NCI-H446 (cell line): ENCODE measurements at places on chromosomes 11 and 22.

- DNase-seq = peak; percentile 40
Measured at GRCh38 chr22:36853407-36854099, 7.3 kb upstream of the NCF4 start.

- DNase-seq = no peak
Measured at GRCh38 chr22:40036591-40037225, 42.0 kb downstream of the FAM83F start.

DNA sequence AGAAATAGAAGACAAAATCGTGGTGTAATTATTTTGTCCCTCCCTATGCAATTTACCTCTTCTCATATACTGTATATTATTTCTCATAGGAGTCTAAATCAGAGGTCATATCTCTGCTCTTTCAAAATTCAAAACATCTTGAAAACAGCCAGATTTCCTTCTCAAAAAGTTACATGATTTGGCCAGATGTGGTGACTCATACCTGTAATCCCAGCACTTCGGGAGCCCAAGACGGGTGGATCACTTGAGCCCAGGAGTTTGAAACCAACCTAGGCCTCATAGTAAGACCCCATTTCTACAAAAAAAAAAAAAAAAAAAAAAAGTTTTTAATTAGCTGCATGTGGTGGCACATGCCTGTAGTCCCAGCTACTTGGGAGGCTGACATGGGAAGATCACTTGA, 29.0 kb upstream of the DNAJB7 start:
- DNase-seq = no peak

DNA sequence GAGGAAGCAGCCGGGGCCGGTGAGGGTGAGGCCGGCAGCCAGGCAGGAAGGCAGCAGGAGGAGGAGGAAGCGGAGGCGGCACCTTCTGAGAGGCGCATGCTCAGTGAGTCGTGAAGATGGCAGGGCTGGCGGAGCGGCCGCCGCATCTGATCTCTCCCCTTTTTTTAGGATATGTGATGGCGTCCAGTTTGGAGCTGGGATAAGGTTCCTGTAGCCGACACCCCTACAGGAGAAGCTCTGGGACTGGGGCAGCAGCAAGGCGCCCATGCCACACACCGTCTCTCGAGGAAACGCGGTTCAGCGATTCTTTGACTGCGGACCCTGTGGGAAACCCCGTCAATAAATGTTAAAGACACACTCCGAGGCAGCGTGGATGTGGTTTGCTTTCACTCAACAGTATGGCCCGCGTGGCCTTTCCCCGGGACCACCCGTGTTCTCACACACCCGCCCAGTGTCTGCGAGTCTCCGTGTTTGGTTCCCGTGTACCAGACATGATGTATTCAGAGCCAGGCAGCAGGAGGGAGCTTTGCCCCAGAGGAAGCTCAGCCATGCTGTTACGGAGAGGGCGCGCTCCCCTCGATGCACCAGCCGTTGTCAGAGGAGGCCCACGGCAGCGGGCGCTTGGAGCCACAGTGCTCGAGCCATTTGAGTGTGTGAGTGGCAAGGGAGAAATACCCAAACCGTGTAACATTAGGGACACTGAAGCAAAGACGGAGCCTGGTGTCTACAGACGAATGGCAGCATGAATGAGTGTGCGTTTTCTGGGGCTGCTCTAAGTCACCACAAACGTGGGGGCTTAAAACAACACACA, 27.7 kb upstream of the PARVB start:
- DNase-seq = no peak

GRCh38 chr11:59267196-59267595, 54.5 kb upstream of the MPEG1 start:
- DNase-seq = no peak

DNA sequence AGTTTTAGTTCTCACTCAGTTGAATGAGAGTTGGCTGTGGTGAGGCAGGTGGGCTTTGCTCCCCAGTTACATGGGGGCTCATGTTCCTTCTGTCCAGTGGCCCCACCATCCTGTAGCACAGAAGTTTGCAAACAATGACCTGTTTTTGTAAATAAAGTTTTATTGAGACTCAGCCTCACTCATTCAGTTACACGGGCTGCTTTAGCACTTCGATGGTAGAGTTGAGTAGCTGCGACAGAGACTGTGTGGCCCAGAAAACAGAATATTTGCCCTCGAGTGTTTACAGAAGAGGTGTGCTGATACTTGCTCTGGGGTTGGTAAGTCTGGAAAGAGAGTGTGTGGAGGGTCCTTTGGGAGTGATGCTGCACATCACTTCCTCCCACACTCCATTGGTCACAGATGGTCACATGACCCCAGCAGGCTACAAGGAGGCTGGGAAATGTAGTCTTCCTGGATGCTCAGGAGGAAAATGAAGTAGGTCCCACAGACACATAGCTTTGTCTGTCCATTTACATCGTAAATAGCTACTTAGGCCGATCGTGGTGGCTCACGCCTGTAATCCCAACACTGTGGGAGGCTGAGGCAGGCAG, 34.6 kb downstream of the IFT27 start:
- DNase-seq = no peak

DNA sequence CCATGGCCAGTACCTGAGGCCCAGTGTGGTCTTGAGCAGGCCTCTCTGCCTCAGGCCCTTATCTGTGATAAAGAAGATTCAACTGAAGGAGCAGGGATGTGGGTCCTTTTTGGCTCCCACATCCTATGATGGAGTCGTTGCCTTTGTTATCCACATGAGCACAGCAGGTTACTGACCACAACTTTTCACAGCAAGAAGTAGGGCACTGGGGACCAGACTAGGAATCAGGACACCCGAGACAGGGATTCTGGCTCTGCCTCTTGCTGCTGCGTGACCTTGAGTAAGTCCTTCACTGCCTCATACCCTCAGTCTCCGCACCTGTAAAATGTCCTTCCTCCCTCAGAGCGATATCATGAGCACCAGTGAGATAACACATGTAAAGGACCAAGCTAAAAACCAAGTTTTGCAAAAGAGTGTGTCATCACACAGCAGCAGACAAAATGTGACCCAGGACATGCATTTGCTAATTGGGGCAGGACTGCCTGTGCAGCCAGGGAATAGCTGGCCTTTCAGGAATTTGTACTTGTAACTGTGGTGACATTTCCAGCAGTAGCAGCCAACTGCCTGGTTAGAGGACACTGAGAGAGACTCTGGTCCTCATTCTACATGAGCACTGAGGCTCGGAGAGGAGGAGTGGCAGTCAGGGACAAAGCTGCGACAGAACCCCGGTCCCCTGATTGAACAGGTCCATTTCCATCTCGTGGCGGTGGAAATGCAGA, 13.2 kb upstream of the SMIM35 start:
- DNase-seq = no peak

DNA sequence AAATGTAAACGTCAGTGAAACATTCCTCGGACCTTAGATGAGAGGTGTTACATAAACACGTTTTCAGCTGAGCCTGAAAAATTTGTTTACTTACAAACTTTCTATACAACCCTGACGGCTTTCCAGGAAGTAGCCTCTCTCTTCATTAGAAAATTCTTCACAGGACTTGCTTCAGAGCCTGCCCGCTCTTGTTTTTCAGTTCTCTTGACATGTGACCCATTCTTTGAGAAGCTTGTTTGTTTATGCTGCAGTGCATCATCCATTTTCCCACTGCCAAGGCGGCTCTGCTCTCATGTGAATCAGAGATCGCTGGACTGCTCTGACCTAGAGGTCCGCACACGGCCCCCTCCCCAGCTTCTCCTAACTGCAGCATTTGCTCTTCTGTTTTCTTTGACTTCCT, 47.9 kb upstream of the ARHGAP42 start:
- no peak for DNase-seq

GRCh38 chr22:48093981-48094380, 1331.5 kb downstream of the TBC1D22A start:
- no peak for DNase-seq

DNA sequence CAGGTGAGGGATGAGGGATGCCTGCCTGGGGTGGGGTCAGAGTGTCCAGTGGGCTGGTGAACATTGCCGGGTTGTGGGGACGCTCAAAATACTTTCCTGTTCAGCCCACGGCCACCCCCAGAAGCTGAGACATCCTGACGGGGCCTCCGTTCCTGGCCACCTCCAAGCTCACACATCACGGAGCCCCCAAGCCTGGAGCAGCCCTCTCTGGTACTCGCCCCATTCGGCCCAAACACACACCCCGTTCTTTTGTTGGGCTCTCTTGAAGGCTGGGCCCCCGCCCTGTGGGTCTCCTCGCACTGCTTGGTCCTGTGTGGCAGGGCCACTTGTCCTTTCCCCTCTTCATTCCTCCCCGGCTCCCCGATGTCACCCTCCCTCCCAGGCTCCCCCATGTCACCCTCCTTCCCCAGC, 442.6 kb downstream of the TBC1D22A start:
- DNase-seq = no peak

GRCh38 chr11:116697639-116698038, 75.1 kb downstream of the BUD13 start:
- no peak for DNase-seq

- DNase-seq = no peak
Measured at GRCh38 chr11:133046252-133046651, 486.0 kb downstream of the OPCML start.

DNA sequence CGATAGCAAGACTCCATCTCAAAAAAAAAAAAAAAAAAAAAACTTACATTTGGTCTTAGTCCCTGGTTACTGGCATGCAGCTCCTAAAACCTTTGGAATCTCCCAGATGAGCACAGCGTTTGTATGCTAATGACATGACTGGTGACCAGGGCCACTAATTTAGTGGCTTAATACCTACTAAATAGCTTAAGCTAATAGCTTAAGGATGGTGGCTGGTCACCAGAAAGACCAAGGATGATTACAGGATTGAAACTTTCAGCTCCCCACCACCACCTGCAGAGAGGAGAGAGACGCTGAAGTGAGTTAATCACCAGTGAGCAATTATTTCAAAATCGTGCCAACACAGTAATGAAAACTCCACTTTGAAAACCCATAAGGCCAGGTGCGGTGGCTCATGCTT, 37.1 kb downstream of the DENND5A start:
- DNase-seq = no peak

DNA sequence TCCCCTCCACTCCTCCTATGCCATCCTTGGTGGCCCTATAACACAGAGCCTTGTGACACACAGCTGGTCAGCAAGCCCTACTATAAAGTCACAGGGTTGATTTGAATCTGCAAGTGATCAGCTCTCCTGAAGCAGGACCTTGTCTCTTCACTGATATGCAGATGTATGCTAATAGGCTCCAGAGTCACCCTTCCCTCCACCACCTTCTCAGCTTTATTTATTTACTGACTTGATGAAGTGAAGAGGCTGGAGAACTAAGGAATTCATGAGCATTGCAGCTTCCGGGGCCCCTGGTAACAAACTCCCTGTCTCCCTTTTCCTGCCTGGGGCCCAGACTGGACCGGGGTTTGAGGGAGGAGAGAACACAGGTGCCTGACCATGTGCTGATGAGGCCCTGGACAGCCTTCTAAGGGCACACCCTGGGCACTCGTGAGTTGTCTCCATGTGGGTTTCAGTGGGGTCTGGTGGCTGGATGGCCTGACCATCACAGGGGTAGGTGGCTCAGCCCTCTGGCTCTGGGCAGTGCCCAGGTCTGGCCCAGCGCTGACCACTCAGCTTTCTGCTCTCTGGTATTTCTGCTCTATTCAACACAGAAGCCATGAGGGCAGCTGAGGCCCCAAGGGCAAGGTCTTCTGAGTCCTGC, 307.5 kb downstream of the NTM start:
- no peak for DNase-seq

DNA sequence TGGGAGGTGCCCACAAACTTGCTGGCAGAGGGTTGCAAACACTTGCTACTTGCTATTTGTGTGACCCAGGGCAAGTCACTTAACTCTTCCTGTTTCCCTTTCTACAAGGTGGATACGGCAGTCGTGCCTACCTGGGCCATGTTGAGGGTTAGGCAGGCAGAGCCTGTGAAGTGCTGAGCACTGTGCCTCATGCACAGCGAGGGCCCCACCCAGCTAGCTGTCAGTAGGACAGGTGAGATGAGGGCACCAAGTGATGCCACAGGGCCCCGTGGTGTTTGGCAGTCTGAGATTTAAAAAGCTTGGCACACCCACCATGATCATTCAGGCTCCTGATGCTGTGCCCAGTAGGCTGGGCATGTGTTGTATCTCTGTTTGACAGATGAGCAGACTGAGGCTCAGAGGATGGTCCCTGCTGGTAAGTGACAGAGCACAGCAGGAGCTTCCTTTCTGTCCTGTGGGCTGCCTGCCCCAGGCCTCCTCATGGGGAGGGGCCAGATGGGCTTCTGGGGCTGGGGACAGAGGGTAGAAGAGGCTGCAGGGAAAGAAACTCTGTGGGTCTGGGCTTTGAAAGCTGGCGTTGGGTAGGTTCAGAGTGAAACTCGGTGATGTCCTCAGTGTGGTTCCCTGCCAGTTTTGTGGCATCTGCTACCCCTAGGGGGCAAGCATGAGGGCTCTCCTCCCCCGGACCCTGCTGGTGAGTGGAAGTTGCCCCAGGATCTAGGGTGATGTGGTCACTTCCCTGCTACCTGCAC, 59.3 kb downstream of the TSPAN18 start:
- peak; percentile 45 for DNase-seq

- DNase-seq = peak; percentile 59
Measured at GRCh38 chr22:29704528-29705285, 15.1 kb upstream of the CABP7 start.

DNA sequence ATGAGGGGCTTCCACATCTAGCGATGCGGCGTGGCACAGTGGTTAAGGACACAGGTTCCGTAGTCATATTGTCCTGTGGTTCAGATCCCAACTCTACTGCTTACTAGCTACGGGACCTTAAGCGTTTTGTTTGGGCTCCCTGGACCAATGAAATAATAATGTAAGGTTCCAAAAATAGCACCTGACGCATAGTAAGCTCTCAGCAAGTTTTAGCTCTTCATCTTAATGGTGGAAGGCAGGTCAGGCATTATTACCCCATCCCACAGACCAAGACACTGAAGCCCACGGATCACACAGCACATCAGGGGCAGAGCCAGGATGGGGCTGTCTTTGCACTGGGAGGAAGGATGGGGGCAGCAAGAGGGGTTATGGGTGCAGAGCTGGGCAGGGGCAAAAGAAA, 13.0 kb downstream of the DNAJB13 start:
- DNase-seq = no peak

GRCh38 chr22:24337894-24338645, 67.4 kb downstream of the SPECC1L start:
- no peak for DNase-seq

GRCh38 chr11:4385978-4386740, 7.3 kb downstream of the TRIM21 start:
- DNase-seq = no peak

- no peak for DNase-seq
Measured at GRCh38 chr11:72294616-72295395, 50.8 kb upstream of the PHOX2A start.

- DNase-seq = no peak
Measured at GRCh38 chr11:1192741-1193325, 30.0 kb upstream of the MUC5B start.

GRCh38 chr22:17984114-17984513, 40.2 kb downstream of the MICAL3 start:
- no peak for DNase-seq

- DNase-seq = no peak
Measured at GRCh38 chr11:16337421-16338213, 18.7 kb downstream of the SOX6 start.

- peak; percentile 68 for DNase-seq
Measured at GRCh38 chr11:121318848-121319834, 26.6 kb downstream of the SC5D start.

GRCh38 chr11:60996381-60997138, 25.1 kb downstream of the CD6 start:
- DNase-seq = no peak
